Fibroblast of skin of left biceps (primary cell): ENCODE measurements at places on chromosomes 6 and 20.

DNA sequence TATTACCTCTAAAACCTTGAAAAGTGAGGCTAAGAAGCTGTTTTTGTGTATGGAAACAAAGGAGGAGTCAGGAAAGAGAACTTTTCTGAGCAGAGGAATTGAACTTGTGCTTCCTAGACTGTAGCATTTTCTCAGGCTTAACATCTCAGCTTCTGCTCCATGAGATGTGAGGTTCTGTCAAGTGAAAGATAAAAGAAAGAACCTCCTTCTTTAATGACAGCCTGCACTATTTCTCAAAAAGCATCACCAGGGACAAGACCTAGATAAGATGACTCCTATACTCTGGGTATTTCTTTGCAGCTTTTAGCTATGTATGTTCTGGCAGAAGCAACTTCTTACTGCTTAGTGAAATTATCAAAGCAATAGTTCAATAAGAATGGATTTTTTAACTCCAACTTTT, 87.6 kb upstream of the KCNQ5 start:
- no peak for DNase-seq

DNA sequence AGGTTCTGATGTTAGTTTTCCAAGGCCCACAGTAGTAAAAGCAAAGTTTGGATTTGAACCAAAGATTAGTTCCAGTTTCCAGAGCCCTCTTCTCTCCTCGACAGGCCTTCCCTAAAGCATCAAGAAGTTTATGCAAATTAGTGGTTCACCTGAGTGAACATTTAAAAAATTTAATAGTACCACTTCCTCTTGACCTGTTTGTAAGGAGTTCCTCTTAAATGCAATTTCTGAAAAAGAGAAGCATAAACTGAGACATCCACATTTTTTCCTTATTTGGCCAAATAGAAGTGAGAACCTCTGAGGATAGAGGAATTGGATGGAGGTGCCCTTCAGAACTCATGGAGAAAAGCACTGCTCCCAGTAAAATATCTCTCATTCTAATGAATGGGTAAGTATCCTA, 1.2 kb upstream of the DSE start:
- no peak for DNase-seq

- no peak for DNase-seq
Observed at GRCh38 chr6:24191346-24191745, 65.3 kb downstream of the NRSN1 start.

DNA sequence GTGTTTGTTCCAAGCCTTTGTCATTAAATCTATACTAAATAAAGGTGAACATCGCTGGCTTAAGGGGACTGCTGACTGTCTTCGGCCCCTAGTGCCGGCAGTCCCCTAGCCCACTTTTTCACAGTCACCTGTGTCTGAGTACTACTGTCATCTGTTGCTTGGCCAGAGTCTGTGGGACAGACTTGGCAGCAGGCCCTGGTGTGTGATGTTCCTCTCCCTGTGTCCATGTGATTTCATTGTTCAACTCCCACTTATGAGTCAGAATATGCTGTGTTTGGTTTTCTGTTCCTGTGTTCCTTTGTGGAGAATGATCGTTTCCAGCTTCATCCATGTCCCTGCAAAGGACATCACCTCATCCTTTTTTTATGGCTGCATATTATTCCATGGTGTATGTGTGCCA, 133.4 kb downstream of the HAO1 start:
- DNase-seq = no peak

DNA sequence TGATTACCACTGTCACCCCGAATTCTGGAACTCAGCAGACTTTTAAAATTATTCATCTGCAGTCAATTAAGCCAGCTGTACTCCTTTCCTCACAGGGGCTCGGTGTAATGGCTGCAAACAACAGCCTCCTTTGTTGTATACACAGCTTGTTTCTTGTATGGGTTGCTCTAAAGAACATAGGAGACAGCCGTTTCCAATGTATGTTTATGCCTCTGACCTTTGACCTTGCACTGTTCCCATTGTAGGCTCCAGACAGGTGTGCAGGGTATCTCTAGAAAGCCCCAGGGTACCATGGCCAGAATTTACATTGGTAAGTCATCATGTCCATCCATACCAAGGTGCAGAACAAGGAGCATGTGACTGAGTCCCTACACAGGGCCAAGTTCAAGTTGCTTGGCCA, 11.5 kb upstream of the TENT5A start:
- no peak for DNase-seq

DNA sequence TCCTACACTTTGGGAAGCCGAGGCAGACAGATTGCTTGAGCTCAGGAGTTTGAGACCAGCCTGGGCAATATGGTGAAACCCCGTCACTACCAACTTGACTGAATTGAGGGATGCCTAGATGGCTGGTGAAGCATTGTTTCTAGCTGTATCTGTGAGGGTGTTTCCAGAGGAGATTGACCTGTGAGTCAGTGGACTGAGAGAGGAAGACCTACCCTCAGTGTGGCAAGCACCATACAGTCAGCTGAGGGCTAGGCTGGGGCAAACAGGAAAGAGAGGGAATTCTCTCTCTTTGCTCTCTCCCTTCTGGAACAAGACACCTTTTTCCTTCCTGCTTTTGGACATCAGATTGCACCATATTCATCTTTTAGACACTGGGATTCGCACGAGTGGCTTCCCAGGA, 3.7 kb upstream of the ZUP1 start:
- DNase-seq = no peak

- no peak for DNase-seq
Observed at GRCh38 chr6:30325150-30325872, 1.4 kb upstream of the TRIM39 start.

DNA sequence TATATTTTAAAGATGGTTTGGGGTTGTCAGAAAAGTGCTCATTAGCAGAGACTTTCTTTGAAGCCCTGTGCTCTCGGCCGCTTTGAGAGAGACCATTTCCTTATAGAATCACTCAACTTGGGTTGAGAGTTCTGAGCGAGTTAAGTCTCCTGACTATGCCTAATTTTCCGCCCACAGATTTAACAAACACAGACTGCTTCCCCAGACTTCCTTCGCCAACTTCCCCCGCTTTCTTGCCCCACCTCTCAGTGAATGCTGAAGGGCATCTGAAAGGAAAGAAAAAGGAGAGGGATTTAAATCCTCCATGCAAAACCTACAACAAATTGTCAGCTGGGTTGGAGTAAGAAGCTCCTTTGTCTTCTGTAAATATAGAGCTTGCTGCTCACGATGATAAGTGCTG, 224.0 kb downstream of the EYA2 start:
- DNase-seq = no peak

DNA sequence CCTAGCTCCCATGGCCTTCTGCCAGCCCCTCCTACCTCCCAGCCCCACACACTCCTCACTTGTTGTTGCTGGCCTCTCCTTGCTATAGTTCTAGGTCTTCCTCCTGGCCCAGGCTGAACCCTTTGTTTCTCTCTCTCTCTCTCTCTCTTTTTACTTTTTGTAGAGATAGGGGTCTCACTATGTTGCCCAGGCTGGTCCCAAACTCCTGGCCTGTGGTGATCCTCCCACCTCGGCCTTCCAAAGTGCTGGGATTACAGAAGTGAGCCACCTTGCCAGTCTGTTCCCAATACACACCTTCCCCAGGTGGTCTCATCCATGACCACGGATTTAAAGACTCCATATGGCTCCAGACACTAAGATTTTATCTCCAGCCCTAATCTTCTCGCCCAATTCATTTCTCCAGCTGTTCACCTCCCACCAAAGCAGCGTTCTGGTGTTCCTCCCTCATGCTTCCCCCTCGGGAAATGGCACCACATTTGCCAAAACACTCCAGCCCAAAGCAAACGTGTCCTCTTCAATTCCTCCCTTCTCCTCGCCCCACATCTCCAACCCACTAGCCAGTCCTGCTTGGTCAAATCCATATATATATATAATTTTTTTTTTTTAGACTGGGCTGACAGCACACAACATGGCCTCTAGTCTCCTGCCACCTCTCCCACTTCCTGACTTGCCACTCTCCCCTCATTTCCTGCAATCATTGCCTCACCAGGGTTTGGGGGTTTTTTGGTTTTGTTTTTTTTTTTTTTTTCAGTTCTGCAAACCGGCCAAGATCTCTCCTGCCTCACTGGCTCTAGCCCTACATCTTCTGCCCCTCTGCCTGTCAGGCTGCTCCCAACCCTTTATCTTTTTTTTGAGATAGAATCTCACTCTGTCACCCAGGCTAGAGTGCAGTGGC, 104.4 kb downstream of the NCR2 start:
- no peak for DNase-seq

DNA sequence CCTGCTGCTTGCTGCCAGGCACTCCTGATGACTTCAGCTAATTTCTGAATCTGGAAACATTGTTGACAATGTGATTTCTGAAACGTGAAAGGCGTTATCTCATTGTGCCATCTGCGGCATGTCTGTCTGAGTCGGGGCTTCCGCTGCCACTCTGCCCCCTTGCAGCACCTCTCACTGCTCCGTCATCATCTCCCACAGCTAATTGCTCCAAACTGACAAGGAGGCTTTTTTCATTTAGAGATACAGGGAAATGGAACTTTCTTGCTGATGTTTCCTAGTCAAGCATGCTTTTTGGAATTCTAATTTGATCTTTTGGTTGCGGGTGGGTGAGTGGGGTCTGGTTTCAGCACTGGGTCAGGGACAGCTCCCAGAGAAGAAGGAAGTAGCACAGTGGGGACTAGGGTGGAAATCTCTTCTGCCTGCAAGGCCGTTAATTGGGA, 233.5 kb downstream of the DHX35 start:
- DNase-seq = no peak

DNA sequence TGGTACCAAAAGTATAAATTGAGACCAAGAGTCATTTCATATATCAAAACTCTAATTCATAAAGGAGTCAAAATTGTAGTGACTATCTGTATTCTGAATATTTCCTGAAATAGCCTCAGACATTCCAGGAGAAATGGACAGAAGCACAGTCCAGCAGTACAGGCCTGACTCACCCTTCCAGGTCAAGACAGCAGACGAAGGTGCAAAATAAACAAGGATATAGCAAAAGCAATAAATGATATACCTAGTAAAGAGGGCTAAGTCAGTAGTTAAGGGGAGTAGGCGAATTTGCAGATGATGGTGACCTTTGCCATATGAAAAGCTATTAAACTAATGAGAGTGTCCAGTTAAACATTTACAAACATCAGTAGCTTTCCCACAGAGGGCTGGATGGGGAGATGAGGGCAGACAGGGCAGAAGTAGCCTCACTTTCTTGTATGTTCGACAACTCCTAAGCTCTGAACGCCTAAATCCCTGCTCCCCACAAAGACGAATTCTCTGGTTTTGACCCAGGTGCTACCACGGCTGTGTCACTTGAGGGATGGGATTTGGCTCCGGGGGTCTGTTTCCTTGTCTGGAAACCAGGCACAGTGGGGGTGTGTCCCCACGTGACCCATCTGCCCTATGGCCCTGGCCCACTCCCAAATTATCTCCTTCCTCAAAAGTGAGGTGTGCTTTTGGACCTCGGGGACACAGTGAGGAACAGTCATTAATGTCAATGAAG, 3.6 kb upstream of the SLC52A3 start:
- no peak for DNase-seq

GRCh38 chr6:170087941-170088581, 202.8 kb downstream of the DLL1 start:
- no peak for DNase-seq

DNA sequence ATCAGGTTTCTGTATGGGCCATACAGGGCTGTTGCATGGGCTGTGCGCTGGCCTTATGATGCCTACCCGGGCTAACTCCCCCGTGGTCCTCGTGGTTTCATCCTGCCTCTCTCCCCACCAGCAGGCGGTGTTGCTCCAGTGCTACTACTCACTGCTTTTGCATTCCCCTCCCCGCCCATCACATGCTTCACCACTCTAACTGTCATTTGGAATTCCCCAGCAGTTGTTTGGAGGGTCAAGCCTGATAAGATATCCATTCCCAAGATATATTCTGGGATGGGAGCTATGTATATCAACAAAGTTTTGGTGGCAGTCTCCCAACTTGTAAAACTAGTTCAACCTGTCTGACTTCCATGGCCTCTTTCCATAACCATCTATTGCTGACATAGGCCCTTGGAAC, 233.2 kb upstream of the SOX4 start:
- no peak for DNase-seq
